ENCODE measurements at places on chromosomes 5 and 9. TPM values are rescaled to one million over a fixed set of nuclear protein-coding genes. Genes with fewer than 3 reads are reported as not detected.

The FCN1 gene
- polyA plus RNA-seq, result 43.4 TPM

The TXNDC8 gene
- not detected for polyA plus RNA-seq

The PCDHGA11 gene
- 0.79 TPM for polyA plus RNA-seq

The PNPLA7 gene
- 6.8 TPM for polyA plus RNA-seq

The SEMA6A gene
- polyA plus RNA-seq, result 4.2 TPM

The PLPPR1 gene
- 0.03 TPM for polyA plus RNA-seq

The NOXA1 gene
- 6.8 TPM for polyA plus RNA-seq

The DAB2 gene
- polyA plus RNA-seq, result 74.2 TPM

The PCDHB9 gene
- polyA plus RNA-seq, result 0.79 TPM

The ZNF169 gene
- polyA plus RNA-seq, result 2.1 TPM

The SQSTM1 gene
- 149 TPM for polyA plus RNA-seq

The RPS14 gene
- polyA plus RNA-seq, result 4,248 TPM

The CTXN3 gene
- not detected for polyA plus RNA-seq

The PTGS1 gene
- 8.3 TPM for polyA plus RNA-seq

The SLC6A19 gene
- 0.07 TPM for polyA plus RNA-seq

The ECM2 gene
- polyA plus RNA-seq, result 19.1 TPM

The CCL21 gene
- polyA plus RNA-seq, result 362 TPM

The AQP7 gene
- 548 TPM for polyA plus RNA-seq

The ETF1 gene
- polyA plus RNA-seq, result 108 TPM

The SHOC1 gene
- polyA plus RNA-seq, result 0.03 TPM

The AIF1L gene
- 2.9 TPM for polyA plus RNA-seq

The NUTM2G gene
- not detected for polyA plus RNA-seq

Data from adipose tissue (tissue), 3 donors.